ENCODE measurements at places on chromosomes 12 and 14.

DNA sequence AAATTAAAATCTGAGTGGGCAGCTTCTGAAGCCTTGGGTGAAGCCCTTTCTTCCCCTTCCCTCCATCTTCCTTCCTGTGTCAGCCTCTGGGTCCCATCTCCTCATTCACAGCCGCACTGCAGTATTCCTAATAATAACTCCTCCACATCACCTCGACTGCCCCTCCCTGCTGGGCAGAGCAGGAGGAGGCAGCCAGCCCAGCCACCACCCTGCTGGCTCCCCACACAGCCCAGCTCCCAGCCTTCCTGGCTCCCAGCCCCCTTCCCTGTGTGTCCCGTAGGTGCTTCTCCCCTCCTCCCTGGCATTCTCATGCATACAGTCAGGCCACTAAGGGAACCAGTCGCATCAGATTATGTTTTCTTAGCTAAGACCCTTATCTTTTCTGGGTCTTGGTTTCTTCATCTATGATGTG is 3.7 kb downstream of the IFFO1 start:
- DNase-seq, result peak; percentile 54

GRCh38 chr14:78974691-78975090 is 804.5 kb downstream of the NRXN3 start:
- DNase-seq, result no peak

- no peak for DNase-seq
These were observed 166.9 kb upstream of the ATXN7L3B start for GRCh38 chr12:74370608-74371216.

DNA sequence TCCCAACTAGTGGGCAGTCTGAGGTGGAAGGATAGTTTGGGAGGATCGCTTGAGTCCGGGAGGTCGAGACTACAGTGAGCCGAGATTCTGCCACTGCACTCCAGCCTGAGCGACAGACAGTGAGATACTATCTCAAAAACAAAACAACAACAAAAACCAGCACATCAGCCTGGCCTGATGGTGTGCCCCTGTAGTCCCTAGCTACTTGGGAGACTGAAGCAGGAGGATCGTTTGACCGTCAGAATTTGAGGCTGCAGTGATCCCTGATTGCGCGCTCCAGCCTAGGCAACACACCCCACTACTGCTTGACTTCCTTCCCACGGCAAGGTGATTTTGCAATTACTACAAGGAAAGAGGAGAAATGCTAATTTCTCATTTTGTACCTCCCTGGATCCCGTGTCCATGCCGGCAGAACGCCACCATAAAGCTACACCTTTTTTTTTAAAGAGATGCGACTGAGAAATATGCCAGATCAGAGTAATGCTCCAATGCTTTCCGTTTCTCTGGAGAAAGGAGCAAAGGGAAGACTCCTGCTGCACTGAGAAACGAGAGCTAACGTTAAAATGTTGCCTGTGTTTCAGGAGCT is 672 bp upstream of the SCFD1 start:
- DNase-seq, result no peak

GRCh38 chr14:99316281-99317163 is 44.5 kb upstream of the BCL11B start:
- DNase-seq, result no peak

- DNase-seq, result no peak
These were observed 326.4 kb downstream of the RPL10L start for GRCh38 chr14:46325157-46325556.

DNA sequence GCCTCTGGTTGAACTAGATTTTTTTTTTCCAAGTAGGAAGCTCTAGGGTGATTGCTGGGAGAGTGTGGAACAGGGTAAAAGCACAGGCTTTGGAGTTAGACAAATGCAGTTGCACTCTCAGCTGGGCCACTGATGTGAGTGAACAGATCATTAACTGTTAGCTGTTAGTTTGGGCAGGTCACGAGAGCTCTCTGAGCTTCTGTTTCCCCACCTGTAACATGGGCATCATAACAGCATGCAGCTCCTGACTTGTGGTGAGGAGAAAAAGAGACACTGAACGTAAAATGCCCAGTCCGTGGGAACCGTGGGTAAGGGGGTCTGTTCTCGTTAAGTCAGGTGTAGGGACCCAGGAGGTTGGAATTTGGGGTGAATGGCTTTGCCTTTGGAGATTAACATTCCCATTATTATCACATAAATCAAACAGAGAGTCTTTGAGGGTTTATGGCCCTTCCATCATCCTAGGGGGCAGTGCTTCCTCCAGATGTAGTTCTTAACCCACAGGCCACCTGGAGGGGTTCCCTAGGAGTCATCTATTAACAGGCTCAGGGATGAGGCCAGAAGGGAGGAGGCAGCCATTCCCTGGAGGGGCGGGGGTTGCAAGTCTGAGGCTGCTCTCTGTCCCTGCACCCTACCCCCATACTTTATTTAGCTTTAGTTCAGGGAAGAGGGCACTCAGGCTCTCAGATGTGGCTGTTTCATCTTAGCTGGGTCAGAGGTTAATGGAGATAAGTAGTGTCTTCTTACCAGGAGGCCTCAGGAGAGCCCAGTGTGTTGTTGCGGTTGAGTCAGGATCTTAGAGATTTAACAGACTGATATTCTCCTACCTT is 135.2 kb downstream of the DACT1 start:
- DNase-seq, result no peak

DNA sequence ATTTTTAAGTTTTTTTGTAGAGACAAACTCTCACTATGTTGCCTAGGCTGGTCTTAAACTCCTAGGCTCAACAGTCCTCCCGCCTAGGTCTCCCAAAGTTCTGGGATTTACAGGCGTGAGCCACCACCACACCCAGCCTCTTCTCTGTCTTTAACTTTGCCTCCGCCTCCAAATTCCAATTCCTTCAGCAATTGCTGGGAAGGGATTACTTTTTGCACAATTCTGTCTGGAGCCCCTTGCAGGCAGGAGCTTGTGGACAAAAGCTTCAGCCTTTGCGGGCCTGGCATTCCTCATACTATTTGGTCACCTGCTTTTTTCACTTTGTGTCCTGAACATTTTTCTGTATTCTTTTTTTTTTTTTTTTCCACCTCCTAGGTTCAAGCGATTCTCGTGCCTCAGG is 26.0 kb downstream of the SH2B3 start:
- DNase-seq, result peak; percentile 13

DNA sequence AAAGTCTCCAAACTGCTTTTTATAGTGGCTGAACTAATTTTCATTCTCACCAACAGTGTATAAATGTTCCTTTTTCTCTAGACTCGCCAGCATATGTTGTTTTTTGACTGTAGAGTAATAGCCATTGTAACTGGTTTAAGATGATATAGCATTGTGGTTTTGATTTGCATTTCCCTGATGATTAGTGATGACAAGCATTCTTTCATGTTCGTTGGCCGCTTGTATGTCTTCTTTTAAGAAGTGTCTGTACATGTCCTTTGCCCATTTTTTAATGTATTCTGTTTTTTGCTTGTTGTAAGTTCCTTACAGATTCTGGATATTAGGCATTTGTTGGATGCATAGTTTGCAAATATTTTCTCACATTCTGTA is 404.9 kb downstream of the FLRT2 start:
- no peak for DNase-seq

DNA sequence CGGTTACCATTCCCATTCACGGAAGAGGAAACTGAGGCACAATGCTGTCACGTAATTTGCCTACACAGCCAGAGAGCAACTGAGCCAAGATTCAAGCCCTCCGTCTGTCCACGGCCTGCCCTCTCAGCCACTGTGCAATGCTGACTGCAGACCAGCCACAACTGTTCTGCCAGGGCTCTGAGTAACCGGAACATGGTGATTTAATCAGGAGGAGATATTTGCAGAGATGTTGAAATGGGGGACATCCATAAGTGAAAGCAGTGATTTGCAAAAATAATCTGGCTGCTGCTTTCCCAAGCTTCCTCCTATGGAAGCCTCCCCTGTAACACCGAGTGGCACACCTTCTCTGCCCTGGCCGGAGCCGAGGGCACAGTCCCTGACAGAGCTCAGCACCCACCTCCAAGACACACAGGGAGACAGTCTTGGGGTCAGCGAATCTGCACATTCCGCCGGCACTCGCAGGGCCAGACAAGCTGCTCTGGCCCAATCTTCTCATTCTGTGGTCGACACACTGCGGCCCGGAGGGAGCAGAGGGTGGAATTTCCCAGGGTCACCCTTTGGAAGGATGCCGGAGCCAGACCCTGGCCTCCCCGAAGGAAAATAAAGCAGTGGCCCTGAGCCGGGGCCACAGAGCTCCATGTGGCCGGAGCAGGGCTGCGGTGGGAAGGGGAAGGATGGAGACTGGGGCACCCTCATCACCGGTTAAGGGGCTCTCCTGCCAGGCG is 158.2 kb upstream of the DIO3 start:
- DNase-seq, result no peak

DNA sequence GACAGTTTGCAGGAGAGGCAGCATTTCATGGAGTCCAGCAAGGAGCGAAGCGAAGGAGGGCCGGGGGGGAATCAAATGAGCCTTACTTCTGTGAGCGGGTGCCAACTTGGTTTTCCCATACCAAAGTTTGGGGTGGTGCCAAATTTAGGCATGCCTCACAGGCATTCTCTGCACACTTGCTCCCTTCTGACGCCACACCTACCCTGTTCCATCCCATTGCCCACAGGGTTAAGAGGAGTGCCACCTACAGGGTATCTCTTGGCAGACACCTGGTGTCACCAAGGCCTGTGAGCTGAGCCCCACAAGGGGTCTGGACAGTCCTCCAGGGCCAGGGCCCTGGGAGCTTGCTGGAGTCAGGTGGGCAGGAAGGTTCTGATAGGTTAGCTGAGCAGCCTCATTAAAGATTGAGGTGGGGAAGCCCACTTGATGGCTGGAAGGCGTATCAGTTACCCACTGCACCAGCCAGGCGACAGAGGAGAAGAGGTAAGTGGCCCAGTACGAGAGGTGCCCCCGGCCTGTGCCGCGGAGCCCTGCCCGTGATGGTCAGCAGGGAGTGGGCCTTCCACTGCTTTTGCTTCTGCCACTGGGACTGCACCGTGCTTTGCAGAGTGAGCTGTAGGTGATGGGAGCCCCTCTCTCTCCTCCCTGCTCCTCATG is 45.2 kb downstream of the DEGS2 start:
- DNase-seq, result no peak

DNA sequence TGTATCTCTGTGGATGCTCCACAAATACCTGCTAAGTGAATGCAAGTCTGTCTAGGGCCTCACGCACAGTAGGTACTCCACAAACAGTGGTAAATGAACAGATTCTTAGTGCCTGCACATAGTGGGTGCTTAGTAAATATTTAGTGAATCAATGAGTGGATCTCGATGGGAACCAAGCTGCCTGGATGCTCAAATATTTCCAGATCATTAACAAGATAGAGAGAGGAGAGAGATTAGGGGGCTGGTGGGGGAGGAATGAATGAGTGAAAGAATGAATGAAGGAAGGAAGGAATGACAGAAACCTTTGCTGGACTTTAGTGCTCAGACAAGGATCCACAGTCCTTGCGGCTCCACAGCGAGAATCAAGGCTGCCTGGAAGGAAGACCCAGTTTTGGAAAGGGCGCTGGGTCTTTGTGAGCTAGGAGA is 118.2 kb downstream of the SCARB1 start:
- DNase-seq, result no peak

- no peak for DNase-seq
These were observed 340.0 kb upstream of the STXBP6 start for GRCh38 chr14:25389948-25390347.

DNA sequence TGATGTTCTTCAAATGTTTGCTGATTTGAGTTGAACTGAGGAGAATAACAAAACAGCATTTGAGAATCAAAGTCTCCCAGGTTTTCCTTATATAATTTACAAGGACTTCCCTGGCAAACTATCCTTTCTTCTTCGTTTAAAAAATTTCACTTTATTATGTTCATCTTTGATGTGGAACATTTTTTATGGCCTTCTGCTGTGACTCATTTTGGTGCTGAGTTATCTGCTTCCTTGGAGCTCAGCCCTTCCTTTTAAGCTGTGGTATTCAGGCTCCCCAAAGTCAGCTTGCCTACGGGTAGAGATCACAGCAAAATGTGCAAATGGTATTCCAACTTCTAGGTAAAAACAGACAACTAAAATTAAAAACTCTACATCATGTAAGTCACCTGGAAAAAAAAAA is 1.4 kb upstream of the ANO4 start:
- DNase-seq, result no peak

DNA sequence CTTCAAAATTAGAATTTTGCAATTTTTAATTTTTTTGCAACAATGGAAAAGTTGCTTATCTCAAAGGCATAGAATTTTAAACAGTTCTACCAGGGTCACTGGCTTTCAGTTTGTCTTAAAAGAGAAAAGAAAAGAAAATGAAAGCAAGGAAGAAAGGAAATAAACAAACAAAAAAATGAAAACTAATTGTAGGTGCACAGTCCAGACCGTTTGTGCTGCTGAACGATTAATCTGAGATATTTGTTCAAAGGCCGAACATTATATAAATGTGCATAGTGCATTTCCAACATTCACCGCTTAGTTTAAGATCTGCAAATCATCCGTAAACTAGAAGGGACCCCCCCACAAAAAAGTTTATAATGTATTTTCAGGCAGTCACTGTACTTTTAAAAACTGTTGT is 5.5 kb upstream of the OTX2 start:
- DNase-seq, result no peak

Data from tibial artery (tissue), 4 donors.